ENCODE measurements at places on chromosomes 1 and 21.

- DNase-seq = peak; percentile 36
Measured at GRCh38 chr1:229625071-229625914, 629 bp downstream of the TAF5L start.

DNA sequence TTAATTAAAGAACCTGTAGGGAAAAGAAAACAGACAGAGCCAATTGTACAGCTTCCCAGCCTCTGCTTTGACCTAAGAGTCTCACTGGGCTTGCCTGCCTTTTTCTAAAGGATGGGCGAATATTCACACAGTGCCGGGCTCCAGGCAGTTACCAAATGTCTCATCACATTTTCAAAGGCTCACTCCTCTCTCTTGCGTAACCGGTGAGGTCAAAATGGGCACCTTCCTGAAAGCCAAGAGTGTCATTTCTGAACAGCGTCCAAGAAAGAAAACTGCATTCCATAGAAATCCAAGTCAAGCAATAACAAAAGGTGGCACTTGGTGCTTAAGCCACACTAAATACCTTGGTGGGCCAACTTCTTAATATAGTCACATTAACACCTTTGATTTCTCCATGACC is 710 bp upstream of the PALMD start:
- no peak for DNase-seq

- DNase-seq = no peak
Measured at GRCh38 chr21:36825658-36826057, 126.7 kb downstream of the SIM2 start.

DNA sequence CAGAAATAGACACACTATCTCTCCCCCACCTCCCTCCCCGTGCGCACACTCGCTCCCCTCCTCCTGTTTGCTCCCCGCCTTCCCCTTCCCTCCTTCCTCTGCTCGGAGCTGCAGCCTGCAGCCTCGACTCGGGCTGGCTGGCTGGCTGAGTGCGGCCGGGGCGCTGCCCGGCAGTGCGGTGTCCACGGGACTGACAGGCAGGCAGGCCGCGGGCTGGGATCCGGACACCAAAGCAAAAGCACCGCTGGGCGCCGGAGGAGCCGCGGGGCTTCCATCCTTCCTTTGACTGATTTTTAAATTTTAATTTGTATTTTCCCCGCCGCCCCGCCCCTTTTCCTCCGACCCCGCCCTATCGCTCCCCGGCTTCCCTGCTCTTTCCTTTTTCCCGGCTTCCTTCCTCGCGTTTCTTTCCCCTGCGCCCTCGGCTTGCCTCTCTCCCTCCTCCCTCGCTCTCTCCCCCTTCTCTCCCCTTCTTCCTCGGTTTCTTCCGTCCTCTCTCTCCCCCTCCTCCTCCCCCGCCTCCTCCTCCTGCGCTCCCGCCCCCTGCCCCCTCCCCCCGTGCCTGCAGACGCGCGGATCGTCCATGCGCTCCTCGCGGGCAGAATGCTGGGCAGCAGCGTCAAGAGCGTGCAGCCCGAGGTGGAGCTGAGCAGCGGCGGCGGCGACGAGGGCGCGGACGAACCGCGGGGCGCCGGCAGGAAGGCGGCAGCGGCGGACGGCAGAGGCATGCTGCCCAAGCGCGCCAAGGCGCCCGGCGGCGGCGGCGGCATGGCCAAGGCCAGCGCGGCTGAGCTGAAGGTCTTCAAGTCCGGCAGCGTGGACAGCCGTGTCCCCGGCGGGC is 109.4 kb downstream of the NAV1 start:
- DNase-seq = no peak

GRCh38 chr1:182357913-182358312 is 33.7 kb downstream of the GLUL start:
- DNase-seq = no peak

GRCh38 chr1:2496087-2496622 is 20.1 kb downstream of the PLCH2 start:
- DNase-seq = peak; percentile 15

DNA sequence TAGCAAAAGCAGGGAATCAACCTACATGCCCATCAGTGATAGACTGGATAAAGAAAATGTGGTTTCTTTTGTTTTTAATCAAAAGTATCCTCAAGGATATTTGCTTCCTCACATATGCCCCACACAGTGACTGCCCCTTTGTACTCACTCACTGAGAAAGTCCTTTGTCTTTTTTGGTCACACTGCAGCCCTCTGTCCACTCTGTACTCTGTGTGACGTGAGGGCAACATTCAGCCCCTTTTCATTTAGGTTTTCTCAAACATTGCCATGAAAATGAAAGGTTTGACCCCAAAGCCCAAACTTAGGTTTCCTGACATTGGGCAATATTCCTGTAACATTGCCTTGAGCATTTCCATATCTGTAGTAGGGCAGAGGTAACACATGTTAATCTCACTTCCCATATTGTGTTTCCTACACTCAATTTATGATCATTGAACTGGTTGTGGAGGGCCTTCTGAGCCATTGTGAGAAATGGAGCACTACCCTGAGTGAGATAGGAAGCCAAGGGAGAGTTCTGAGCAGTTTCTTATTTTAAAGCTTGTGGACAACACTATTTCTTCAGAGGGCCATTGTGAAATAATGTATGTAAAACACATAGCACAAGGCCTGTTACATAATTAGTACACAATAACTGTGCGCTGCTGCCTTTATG is 501.9 kb upstream of the C1orf87 start:
- DNase-seq = no peak

GRCh38 chr1:156499842-156500542 is 583 bp downstream of the MEF2D start:
- DNase-seq = peak; percentile 45

DNA sequence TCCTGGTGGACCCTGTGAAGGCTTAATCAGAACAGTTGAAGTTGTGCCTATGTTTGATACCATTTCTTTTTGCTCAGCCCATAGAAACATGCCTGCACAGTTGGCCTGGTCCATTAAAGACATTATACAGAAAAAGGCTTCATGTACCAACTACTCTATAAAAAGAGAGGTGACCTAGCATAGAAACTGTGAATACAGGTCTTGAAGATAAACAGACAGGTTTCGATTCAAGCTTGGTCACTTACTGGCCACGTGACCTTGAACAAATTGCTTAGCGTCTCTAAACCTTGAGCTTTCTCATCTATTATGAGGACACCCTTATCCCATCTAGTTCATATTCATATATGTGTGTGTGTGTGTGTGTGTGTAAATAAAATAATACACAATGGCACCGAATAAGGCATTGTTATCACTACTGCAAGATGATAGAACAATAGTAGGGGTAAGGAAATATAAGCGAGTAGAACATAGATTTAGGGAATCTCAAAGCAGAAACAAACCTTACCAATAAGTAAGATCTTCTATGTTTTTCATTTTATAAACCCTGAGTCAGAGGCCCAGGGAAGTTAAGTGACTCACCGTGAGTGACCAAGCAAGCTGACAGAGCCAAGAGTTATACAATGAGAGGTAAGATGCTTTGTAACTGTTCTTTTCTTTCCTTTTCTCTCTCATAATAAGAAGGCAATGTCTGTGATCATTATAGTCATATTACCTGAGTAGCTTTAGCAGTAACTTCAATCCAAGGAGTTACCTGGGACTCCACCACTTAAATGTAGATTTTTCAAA is 476.8 kb upstream of the DEPDC1 start:
- DNase-seq = no peak

DNA sequence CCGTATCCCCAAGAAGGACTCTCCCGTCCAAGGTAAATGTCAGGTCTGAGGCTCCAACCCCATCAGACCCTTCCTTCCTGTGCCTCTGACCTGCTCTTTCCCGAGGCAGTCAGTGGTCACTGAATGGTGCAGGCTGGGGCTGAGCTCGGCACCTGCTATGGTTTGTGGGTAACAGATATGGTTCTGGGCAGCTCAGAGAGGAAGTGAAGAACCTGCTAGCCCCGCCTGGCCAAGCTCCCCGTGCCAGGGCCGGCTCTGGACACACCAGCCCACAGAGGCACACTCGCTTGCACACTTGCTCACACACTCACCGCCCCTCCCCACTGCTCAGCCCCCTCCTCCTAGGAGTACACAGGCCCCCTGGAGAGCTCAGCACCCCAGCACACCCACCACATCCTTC is 16.4 kb downstream of the NCMAP start:
- DNase-seq = no peak

GRCh38 chr1:101237229-101237837 is 514 bp downstream of the S1PR1 start:
- DNase-seq = no peak

GRCh38 chr1:74858136-74858535 is 125.2 kb downstream of the TYW3 start:
- DNase-seq = no peak

GRCh38 chr21:39029086-39029755 is 154.0 kb downstream of the PSMG1 start:
- DNase-seq = no peak

DNA sequence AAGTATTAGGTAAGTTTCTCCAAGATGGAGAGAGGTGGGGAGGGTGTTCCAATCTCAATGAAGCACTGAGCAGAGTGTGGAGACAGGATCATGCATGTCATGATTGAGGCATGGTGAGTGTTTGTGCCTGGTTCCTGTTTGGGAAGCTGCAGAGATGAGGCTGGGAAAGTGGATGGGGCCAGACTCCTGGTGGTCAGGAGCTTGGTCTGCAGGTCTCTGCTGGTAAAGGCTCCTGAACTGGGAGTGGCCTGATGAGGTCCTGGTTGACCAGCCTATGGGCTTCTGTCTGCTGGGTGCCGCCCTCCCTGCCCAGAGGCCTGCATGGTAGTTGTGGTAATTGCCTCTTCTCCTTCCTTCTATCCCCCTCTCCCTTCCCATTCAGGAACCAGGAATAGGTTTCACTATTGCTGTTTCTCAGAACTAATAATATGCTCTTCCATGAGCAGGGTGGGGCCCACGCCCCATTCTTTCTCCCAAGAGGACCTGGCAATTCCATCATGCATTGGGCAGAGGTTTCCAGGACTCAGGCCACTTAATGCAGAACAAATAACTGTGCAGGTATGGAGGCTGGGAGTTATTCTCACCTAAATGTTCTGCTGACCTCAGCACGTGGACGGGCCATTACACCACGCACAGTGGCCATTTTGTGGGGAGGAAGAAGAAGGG is 24.5 kb downstream of the PROK1 start:
- DNase-seq = no peak

DNA sequence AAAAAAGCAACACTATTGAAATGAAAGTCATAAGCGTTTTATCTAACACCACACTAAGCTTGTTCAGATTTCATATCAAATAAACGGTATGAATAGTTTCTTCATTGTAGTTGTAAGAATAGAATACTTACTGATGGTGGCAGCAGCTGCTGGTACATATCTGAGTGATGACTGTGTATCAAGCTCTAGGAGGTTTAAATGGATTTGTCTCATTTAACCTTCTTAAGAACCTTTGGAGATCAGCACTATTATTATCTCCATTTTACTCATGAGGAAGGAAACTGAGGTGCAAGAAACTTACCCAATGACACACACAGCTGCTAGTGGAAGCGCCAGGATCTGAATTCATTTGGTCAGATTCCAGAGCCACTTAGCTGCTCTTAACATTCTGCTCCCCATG is 104.0 kb downstream of the EIF4G3 start:
- no peak for DNase-seq

DNA sequence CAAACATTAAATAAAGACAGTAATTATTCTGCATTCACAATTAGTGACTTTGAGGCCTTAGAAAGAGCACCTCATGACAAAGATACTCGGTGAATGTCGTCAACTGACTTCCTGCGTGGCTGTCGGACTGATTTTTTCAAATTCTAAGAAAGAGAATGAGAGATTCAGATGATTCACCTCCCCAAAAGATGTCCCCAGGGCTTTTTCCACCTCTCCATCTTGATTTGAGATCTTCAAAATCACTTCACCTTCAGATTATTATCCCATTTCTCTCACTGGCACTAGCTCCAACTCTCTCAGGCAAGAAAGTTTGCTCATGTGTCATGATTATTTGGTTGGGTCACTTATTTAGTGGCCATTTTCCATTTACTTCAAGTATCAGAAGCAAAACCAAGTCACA is 5.0 kb upstream of the EDEM3 start:
- DNase-seq = no peak

DNA sequence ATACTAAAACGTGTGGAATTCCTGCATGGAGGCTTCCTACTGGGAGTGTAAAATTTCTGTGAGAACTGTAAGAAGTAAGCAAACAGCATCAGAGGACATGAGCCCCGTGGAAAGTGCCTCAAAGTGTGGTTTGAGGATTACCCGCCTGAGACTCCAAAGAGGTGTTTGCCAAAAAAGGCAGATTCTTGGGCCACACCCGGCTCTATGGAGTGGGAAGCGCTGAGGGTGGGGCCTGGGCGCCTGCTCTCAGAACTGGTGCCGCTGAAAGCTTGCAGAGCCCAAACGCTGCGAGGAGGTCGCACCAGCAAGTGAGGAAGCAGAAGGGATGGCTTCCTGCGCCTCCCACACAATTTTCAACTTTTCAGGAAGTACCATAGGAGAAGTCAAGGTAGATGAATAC is 43.0 kb upstream of the PSEN2 start:
- no peak for DNase-seq

DNA sequence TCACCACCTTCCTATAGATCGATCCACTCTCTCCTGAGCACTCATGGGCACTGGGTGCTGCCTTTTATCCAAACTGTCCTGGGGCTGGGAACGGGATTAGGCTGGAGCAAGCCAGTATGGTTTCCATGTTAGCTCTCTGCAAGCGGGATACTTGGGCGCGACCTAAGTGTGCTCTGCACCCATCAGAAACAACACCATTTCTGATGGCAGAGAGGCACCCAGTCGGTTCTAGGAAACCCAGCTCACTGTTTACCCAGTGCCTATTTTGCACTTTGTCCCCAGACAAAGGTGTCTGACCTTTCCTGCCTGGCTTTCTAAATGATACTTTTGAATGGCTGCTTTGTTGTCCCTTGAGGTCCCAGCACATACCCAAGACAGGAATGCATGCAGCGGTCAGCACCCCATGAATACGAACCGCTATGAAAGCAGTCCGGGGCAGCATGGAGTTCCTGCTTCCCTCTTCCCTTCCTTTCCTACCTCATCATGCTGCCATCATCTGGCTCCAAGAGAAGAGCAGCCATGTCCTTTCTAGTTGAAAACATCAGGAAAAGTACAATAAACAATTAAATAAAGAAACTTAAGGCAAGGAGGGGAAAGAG is 83.9 kb downstream of the TRABD2B start:
- DNase-seq = no peak

DNA sequence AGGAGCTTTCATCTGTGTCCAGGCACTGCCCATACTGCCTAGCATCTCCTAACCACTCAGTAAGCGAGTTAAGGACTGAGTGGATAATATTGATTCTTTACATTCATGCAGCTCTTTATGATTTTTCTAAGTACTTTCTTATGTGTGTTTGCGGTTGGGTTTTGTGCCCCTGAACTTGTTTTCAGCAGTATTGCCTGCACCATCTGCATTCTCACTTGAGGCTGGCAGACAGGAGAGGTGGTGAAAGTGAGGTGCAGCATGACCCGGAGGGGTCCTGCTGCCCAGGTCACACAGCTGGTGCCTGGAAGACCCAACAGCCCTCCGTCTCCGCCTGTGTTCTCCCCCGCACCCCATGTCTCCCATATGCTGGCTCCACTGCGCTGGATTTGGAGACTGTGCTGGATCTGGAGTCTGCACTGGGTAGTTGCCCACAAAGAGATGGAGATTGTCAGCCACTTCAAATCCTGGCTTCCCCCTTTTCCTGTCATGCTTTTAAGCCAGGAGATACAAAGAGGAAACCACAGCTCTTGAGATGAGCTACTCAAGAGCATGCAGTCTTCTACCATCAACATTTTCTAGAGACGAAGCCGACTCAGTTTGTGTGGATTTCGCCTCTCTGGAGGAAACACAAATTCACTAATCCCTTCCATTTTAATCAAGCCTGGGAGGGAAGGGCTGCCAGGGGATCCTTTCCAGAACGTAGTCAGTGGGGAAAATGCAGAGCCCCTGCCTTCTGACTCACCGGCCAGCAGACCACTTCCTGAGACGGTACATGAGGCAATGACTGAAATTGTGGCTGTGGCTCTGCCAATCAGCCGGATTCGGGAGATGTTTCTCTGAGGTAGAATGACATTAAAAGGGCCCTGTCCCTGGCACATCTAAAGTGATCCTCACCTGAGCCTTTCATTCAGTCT is 71.7 kb upstream of the ANGPTL1 start:
- no peak for DNase-seq
